Activated CD4-positive, CD25-positive, alpha-beta regulatory T cell (primary cell): ENCODE measurements at places on chromosomes 12 and 14.

GRCh38 chr14:65997347-65997746 is 488.8 kb upstream of the CCDC196 start:
- no peak for DNase-seq

DNA sequence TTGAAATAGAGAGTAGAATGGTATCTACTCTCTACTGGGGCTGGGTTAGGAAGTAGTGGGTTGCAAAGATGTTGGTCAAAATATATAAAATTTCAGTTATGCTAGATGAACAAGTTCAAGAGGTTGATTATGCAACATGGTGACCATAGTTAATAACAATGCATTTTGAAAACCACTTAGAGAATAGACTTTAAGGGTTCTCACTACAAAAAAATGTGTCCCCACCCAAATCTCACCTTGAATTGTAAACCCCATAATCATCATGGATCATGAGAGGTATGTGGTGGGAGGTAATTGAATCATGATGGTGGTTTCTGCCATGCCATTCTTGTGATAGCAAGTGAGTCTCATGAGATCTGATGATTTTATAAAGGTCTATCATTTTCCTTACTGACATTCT is 94.0 kb downstream of the C12orf50 start:
- DNase-seq: no peak

- DNase-seq: no peak
These were observed 178.1 kb upstream of the DDHD1 start for GRCh38 chr14:53331247-53331646.

DNA sequence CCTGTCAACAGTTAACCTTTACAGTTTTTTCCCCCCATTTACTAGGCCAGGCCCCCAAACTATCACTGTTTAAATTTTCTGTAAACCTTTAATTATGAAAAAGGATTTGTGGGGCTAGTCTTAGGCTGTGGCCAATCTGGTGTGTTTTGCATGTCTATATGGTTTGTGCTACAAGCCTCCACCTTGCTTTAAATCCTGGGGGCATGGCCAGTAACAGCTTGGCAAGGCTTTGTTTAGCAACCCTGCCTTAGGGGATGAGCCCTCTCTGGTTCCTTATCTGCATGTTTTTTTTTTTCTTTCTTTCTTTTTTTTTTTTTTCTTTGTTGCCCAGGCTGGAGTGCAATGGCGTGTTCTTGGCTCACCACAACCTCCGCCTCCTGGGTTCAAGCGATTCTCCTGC is 102.7 kb downstream of the KCNMB4 start:
- no peak for DNase-seq

DNA sequence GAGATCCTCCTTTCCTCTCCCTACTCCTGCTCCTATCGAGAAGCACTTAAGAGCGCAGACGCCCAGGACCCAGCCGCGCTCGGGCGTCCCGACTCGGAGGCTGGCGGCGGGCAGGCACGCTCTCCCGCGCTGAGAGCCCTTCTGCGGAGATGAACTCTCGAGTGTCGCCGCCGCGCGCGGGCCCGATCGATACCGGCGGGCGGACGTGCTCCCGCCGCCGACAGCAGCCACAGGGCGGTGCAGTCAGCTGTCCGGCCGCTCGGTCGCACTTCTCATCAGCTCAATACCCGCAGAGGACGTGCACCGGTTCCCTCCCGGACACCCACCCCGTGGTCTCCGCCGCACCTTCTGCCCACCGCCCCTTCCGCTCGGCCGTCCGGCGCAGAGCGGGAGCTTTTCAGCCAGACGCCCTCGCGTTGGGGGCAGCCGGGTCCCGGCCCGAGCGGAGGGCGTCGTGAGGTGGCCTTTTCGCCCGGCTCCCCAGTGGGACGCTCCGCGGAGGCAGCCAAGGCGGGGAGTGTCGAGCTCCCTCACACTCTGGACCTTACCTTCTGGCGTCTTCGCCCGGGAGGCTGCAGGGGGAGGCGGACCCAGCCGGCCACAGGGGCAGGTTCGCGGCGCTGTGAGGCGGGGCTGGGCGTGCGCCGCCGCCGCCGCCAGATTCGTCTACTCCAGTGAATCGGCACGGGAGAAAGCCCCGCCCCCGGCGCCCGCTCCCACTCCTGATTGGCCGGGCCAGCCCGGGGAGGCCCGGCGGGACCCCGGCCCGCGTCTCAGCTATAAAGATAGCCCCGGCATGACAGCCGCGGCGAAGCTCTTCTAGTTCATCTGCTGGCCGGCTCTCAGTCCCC is at the start of gene INSM2:
TSS of gene INSM2 (plus strand) at position 808 of the 851 bp plus-strand sequence. CDS start 89 bp downstream, outside the sequence.
- DNase-seq: peak; percentile 40

- no peak for DNase-seq
These were observed 160.5 kb downstream of the PAH start for GRCh38 chr12:102756530-102756929.

GRCh38 chr14:61385002-61385685 is 63.8 kb downstream of the PRKCH start:
- no peak for DNase-seq

DNA sequence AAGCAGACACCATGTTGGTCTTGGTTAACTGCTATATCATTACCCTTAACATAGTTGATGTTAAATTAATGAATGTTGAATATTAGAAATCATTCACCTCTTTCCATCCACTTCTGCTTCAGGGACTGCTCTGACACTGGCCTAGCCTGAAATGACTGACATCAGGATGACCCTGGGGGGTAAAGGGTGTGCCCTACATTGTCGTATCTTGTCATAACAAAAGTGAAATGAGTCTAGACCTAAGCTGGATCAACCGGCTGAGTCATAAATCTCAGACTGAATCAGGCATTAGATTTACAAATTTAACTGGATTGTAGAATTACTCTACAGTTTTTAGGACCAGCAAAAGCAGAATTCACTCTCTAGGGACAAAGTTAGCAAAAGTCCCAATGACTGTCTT is 35.3 kb downstream of the KICS2 start:
- no peak for DNase-seq

DNA sequence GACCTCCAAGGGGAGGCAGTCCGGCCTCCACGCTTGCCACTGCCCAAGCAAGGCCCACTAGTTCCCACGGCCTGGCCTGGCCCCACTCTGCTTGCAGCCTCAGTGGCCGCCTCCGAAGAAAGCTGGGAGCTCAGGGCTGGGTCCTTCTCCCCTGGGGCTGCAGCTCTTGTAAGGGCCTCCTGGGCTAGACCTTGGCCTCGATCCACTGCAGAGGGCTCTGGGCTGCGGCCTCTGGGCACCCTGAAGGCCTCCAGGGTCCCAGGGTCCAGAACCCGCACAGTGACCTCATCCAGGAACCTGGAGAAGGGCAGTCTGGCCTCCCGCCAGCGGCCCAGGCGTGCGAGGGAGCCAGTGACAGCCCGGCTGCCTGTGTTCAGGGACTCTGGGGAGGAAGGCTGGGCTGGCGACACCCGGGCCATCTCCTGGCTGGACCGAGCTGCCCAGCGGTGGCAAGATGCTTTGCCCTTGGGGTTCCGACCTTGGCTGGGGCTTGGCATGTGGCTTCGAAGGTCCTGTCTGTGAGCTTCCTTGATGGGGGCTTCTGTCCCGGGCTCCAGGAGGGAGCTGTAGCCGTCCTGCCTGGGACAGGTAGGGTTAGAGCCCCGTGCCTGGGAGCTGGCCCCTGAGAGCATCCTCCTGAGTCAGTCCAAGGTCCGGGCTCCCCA is 9.8 kb downstream of the BEGAIN start:
- no peak for DNase-seq

DNA sequence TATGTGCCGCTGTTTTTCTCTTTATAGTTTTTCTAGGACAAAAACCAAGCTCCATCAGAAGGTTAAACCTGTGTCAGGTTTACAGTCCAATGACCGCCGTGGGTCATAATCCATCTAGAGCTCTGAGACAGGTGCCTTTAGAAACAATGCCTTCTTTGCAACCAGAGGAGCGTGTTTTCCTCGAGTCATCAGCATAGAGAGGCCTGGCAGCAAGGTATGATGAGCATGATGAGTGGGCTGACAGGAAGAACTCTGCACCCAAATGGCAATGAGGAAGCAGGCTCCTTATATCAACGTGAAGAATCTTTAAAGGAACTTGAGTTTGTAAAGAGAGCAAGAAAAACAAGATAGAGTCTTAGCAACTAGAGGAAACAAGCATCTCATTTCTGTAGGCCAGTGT is 60.5 kb upstream of the NUDT4 start:
- DNase-seq: no peak

- no peak for DNase-seq
These were observed at the start of gene DNAJC22 for GRCh38 chr12:49346659-49347310. DNAJC22 (plus strand) TSS chr12:49346888; CDS start chr12:49348873, 1,985 bp downstream.

DNA sequence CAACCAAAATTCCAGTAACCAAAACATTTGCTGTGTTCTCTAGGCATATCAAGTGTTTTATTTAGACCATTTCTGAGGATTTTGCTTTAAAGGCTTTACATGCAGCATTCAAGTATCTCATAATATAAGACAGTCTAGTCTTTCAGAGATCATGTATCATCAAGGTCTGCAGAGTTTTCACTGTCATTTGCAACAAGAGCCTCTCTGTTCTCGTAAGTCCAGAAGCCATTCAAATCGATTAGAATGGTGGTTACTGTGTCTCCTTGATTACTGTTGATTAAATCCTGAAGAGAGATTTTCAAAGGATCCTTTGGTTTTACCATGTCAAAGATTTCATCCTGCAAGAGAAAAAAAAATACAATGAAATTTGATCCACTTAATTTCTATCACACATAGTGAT is 36.3 kb downstream of the PPP2R3C start:
- DNase-seq: no peak

DNA sequence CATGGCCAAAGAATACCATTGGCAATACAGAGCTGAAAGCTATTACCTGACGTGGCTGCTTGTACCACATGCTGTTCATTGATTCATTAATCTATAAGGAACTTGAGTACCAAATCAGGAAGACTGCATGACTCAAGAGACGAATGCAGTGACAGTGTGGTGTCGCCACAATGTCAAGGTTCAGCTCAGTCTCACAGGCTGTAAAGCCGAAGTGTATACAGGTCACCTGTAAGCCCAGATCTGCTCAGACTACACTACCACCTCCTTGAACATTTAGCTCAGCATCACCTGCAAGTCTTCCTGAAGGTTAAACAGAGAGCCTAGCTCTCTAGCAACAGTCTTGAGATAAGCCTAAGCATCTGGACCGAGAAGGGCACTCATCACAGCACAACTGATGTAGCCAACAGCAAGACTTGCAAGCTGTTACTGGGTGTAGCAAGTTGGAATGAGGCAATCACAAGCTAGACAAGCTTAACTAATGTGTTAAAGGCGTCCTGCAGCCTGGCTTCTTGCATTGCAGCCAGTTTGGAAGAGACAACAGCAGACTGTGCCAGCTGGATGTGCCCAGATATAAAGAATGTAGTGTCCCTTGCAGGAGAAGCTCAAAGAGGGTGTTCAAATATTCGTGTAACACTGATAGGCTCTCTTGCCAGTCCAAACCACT is 21.0 kb downstream of the TMTC1 start:
- DNase-seq: no peak

DNA sequence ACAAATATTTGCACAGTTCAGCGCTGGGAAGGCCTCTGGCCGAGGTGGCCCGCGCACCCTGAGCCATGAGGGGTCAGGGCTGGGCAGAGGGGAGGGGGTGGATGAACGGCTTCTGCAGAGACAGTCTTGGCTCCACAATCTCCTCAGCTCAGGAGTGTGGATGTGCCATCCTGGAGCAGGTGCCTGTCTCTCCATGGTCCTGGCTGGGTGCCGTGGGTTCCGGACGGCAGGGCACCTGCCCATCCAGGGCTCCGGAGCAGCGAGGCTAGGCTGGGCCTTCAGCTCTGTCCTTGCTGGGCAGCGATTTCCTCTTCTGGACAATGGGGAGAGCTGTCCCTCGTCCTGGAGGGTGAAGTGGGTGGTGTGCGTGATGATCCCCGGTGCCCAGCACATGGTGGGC is 55.6 kb downstream of the KIF26A start:
- DNase-seq: no peak

GRCh38 chr12:97639702-97640101 is 177.1 kb downstream of the RMST start:
- no peak for DNase-seq

- DNase-seq: no peak
These were observed 149.9 kb downstream of the NRXN3 start for GRCh38 chr14:78319887-78320635.

DNA sequence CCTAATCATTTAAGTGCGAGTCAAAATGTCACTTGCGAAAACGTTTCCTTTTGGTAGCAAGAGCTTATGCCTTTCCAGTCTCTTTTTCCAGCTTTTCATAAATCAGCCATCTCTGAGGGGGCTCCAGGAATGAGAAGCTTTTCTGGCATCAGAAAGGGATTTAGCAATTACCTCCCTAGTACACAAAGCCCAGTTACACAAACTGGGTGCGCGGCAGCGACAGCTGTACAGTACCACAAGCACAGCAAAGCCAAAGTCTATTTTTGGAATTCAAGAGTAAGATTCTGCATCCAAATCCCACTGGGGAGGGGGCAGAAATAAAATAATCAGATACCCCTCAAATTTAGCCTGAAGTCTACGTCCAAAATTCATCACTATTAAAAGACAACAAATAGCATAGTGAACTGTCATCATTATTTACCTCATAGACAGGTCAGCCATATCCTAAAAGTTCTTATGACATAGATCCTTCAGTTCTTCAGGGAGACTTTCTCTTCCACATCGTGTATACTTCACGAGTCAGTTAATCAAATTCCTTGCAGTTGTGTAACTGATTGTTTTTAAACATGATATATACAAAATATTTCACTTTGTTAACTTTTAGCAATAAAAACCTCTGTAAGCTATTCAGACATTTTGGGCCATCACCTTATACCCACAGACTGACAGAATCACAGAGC is 150.8 kb downstream of the TTC7B start:
- DNase-seq: no peak

DNA sequence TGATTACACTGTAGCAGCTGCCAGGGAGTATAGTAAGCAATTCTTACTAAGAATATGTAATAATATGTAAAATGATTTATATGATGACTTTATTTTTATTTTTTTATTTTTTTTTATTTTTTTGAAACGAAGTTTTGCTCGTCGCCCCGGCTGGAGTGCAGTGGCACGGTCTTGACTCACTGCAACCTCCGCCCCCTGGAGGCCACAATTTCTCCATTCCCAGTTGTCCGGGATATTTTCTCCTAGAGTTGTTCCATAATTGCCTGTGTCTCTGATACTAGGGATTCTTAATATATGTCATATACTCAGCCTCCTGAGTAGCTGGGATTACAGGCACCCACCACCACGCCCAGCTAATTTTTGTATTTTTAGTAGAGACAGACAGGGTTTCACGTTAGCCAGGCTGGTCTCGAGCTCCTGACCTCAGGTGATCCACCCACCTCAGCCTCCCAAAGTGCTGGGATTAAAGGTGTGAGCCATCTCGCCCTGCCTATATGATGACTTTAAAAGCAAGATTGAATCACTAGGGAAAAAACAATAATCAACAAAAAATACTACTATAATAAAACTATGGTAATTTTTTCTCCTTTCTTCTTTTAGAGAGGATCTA is 12.2 kb upstream of the ITPR2 start:
- no peak for DNase-seq

- DNase-seq: no peak
These were observed 114.8 kb upstream of the FLRT2 start for GRCh38 chr14:85415015-85415712.

GRCh38 chr14:44081146-44081545 is 425.9 kb downstream of the FSCB start:
- no peak for DNase-seq

DNA sequence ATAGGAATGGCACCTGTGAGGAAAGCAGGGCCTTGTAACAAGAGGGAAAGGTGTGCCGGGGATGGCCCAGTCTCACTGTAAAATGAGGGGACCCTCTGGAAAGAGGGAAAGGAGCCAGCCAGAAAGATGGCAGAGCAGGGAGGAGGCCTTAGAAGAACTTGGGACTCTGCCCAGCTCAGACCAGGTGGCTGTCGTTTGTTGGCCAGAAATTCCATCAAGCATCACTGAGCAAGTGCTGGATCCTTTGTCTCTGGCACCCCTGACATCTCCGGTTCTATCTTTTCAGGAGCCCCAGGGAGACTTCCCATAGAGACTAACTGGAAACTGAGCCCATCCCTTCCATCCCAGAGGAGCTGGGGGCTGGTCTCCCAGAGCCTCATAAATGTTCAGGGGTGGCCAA is 43.3 kb downstream of the DEGS2 start:
- DNase-seq: no peak
